Urinary bladder (tissue), 4 donors: ENCODE measurements at places on chromosomes 7 and 10. TPM values are rescaled to one million over a fixed set of nuclear protein-coding genes. Genes with fewer than 3 reads are reported as not detected.

- DNase-seq, result no peak
These were observed 209.2 kb upstream of the LRRN3 start for GRCh38 chr7:110881721-110882120.

Gene HHEX
- 15.3 TPM for polyA plus RNA-seq

GRCh38 chr7:85104432-85105205 is 82.2 kb downstream of the SEMA3D start:
- DNase-seq, result no peak

DNA sequence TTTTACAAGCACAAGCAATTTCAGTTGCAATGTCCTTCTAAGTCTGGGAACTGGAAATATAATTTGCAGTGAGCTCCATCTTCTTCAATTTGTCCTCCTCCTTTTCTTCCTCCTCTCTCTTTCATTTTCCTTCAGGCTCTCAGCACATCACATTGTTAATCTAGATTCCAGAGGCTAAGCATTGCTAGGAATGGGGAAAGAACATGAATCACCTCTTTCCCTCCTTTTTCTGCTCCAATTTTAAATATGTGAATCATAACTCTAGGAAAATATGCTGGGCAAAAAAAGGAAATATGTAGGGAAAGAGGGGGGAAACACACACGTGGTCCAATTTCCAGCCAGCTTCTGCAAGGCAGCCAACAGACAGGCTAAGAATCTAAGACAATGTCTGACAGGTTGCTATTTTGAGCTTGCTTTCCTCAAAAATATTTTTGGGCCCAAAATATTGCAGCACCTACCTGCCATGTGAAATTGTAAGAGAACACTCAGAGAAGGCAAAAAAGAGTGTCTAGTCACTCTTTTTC is 72.7 kb upstream of the NUPR2 start:
- no peak for DNase-seq

Gene FRMD4A
- polyA plus RNA-seq, result 15.1 TPM

DNA sequence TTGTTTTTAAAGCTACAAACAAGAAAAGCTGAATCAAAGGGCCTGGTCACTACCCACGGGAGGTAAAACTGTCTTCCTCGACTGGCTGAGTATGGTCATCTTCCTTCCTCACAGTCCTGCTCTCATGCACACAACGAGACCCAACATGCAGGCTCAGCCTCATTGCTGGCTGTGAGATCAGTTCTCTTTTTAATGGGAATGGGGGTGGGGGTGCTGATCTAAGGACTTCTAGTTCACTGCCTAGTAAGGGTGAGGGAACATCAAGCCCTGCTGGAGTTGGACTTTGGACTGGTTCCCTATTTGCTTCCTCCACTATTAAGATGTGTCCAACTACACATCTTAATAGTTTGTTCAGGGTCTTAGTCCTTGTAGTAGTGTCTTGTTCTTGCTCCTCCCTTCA is 48.2 kb downstream of the ABCB4 start:
- no peak for DNase-seq

- DNase-seq, result no peak
These were observed 92.2 kb upstream of the EFCAB10 start for GRCh38 chr7:105673367-105674084.

- DNase-seq, result no peak
These were observed at the start of gene WNT16 for GRCh38 chr7:121328508-121329190. WNT16 (plus strand) TSS chr7:121329000; CDS start chr7:121329293, 293 bp downstream.
